ENCODE measurements at places on chromosomes 4 and X.
A peak's percentile ranks its signal among the peaks of the same experiment; 100 is the strongest.

DNA sequence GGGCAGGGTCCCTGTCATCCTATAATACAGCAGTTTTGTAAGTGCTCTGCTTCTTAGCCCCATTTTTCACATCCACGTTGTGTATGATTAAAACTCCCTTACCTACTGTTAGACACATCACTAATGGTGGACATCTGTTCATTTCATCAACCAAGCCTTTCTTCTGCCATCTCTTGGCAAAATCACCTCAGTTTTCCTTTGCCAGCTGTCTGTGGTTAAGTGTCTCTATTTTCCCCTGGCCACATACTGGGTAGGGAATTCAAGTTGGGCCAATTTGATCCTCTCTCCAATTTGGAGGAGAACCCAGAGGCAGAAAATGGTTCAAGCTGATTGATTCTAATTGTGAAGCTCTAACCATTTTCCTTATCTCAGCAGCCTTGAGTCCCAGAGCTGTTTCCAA is 436.1 kb downstream of the PCDH7 start:
- DNase-seq: no peak

GRCh38 chrX:74421740-74422352 is 553 bp downstream of the SLC16A2 start:
- DNase-seq: no peak

DNA sequence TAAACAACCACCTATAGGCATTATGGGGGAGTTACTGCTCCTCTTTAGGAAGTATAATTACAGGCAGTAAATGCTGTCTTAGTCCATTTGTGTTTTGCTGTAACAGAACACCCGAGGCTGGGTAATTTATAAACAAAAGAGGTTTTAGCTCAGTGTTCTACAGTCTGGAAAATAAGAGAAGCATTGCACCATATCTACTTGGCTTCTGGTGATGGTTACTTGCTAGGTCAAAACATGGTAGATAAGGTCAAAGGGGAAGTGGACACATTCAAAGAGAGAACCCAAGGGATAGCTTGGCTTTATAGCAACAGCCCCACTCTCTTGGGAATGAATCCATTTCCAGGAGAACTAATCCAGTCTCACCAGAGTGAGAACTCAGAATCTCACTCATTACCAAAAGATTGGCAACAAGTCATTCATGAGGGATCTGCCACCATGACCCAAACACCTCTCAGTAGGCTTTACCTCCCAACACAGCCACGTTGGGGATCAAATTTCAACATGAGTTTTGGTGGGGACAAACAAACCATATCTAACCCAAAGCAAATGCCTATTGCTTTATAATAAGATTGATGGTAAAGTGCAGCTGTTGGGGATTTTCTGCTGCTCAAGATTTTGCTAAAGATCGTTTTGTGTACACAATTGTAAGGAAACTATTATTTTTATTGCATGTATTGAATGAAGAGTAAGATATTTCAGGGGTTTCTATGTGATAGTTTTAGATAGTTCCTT is 32.6 kb downstream of the STAG2 start:
- no peak for DNase-seq

DNA sequence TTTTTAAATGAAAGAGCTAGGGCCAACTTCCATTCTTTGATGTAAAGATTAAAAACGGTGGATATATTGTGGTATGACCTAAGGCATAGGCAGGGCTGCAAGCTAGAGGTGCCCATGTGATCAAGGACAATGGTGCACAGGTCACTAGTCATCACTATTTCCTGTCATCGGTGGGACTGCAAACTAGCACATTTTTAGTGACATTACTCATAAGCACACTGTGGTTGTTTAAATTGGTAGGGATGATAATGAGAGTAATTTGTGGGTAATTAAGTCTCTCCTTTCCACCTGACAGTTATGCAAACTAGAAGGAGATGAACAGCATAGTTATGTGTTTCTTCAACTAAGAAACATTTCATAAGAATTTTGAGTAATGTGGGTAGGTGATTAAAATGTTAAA is 85.4 kb downstream of the GPRIN3 start:
- no peak for DNase-seq

DNA sequence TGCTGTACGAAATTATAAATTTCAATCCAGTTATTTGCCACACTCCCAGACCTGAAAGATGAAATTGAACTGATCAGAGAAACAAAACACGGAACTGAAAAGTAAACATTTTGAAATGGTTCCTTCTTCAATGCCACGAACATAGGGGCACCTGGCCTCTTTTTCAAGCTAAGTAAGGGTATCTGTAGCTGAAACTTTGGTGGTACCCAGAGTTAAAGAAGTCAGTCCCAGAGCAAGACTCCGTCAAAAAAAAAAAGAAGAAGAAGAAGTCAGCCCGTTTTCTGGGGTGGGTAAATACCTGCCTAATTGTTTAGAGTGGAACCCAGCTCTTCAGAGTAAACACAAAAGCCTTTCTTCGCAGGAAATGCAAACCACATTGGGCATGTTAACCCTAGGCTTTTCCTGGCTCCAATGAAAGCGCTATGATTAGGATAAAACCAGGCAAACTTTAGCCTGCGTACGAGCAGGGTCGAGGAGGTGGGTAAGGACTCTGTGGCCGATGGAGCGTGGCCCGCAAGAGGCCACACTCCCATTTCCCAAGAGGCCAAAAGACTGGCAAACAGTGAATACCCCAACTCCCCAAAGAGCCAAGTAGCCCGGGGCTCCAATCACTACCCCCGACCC is 1.3 kb downstream of the ANTXR2 start:
- DNase-seq: no peak

DNA sequence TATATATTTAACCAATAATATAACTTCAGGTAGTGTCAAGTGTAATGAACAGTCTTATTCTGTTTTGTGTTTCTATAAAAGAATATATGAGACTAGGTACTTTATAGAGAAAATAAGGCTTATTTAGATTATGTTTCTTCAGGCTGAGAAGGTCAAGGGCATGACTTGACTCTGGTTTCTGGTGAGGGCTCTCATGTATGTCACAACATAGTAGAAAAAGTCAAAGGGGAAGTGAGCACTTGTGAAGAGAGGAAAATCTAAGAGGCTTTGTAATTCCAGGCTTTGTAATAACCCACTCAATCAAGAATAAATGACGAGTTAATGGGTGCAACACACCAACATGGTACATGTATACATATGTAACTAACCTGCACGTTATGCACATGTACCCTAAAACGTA is 27.6 kb downstream of the PRR32 start:
- no peak for DNase-seq

GRCh38 chr4:154164931-154165839 is 326.4 kb downstream of the DCHS2 start:
- no peak for DNase-seq

DNA sequence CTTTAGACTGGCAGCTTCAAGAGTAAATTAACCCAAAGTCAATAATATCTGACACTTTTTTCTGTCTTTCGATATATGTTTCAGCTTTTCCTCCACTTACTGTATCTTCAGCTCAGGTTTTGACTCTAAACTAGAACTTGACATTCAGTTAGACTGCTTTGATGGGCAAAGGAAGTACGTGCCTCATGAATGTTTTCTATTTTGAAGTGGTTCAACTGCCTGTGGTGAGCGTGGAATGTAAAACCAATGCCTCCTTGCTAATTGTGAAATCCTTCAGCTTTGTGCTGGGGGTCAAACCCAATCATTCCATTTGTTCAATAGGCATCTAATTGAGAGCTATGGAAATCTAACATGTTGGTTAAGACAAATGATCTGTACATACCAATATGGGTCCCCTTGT is 857.0 kb upstream of the HTR2C start:
- no peak for DNase-seq

DNA sequence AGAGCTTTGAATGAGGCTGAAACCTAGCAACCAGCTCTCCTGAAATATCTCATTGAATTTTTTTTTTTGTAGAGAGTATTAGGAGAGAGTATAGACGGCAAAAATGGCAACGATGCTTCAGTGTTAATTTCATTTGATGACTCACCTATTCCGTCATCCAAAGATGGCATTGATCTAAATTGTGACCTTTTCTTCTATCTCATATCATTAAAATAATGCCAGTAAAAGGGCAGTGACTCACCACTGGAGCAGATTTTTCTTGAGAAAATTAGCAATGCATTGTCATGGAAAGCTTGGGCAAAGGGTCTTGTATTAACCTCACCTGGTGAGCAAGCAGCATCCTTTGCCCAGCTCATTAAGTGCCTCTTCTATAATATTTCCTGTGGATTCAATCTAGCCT is 19.6 kb downstream of the VMA21 start:
- DNase-seq: no peak

- no peak for DNase-seq
Observed at GRCh38 chrX:65750674-65751469, 83.4 kb downstream of the MSN start.

- DNase-seq: no peak
Observed at GRCh38 chr4:26884486-26884988, 23.9 kb downstream of the STIM2 start.

DNA sequence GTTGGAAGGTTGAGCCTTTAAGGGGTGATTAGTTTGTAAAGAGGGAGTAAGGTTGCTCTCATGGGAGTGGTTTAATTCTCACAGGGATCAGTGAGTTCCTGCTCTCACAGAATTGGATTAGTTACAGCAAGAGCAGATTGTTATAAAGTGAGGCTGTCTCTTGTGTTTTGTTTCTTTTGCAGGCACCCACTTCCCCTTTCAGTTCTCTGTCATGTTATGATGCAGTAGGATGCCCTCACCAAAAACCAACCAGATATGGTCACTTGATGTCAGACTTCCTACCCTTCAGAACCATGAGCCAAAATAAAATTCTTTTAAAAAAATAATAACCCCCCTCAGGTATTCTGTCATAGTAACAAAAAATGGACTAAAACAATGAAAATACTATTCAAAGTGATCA is 19.9 kb upstream of the IGSF1 start:
- DNase-seq: no peak

DNA sequence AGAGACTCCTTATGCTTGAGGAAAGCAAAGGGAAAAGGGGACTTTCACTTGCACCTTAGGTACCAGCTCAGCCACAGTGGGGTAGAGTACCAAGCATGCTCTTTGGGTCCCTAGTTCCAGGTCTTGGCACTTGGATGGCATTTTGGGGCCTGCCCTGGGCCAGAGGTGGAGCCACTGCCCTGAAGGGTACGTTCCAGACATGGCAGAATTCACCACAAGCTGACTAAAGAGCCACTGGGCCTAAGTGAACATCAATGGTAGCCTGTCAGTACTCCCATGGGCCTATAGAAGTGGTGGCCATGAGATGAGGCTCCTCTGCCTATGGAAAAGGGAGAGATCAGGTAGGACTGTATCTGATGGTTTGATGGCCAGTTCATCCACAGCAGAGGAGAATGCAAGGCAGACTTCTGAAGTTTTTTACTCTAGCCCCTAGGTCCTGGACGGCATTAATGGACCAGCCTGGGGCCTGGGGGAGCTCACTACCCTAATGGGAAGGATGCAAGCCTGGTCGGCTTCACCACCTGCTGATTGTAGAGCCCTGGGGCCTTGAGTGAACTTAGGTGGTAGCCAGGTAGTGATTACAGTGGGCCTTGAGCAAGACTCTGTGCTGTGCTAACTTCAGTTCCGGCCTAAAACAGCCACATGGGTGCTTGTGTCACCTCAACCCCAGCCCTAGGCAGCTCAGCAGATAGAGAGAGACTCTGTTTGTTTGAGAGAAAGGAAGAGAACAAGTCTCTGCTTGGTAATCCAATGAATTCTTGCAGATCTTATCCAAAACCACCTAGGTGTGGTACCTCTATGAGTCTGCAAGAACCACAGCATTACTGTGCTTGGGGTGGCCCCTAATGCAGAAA is 19.8 kb upstream of the HSFX4 start:
- no peak for DNase-seq

DNA sequence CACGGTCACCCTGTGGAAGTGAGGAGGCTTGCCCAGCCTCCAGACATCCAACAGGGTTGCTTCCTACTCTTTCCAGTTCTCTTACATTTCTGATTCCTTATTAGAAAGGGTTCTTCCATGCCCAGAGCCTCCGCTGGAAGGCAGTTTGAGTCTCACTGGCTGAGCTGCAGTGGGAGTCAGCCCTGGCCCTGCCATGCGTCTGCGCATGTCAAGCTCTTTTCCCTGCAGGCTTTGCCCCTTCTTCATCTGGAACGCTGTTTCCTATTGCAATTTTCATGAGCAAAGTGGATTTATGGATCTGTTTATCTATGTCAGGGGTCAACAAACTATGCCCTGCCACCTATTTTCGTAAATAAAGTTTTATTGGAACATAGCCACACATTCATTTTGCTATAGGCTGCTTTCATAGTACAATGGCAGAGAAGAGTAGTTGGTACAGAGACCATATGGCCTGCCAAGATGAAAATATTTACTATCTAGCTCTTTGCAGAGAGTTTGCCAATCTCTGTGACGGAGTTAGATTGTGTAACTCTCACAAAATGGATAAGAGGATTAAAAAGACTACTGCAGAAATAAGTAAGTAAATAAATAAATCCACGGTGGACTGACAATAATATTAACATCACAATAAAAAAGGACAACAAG is 3.9 kb upstream of the CHRNA9 start:
- DNase-seq: no peak

- no peak for DNase-seq
Observed at GRCh38 chr4:82761229-82761628, 37.4 kb downstream of the SCD5 start.

- no peak for DNase-seq
Observed at GRCh38 chrX:133859860-133860259, 125.5 kb downstream of the GPC3 start.

GRCh38 chrX:71111141-71111843 is at the start of gene IL2RG:
Gene IL2RG, minus strand, starts transcription at chrX:71111577. Its CDS starts 38 bp downstream, at chrX:71111539.
- peak; percentile 72 for DNase-seq

- no peak for DNase-seq
Observed at GRCh38 chr4:5082376-5082775, 31.1 kb downstream of the STK32B start.

DNA sequence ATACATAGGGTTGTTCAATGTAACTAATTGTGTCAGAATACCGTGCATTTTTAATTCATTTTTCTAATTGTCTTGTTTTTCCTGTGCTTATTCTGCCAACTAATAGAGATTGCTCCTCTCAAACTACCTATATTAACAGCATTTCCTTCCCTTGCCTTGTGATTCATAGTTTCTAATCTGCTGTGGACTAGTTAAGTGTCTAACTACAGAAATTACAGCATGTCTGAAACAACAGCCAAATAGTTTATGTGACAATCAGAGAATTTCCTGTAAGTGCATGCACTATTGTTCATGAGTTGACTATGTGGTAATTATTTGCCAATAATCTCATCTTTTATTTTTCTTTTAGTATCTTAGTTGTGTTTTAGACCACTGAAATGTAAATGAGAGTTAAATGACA is 4.1 kb upstream of the SEC24B start:
- DNase-seq: no peak

- DNase-seq: no peak
Observed at GRCh38 chr4:69970071-69970470, 4.5 kb upstream of the CSN2 start.

GRCh38 chr4:39730072-39730471 is 32.1 kb downstream of the UBE2K start:
- DNase-seq: no peak

DNA sequence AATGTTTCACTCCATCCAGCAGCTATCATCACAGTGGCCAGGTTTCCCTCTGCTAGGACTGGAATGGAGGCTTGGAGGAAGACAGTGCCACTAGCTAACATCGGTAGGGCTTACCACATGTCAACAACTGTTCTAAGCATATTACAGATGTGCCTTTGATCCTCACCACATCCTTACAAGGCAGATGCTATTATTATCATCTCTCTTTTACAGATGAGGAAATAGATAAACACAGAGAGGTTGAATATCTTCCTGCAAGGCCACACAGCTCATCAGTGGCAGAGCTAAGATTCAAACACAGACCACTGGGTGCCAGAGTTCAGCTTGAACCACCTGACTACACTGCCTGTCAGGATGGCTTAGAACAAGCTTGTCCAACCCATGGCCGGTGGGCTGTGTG is 47.4 kb downstream of the MAMLD1 start:
- no peak for DNase-seq

- DNase-seq: no peak
Observed at GRCh38 chr4:164378361-164378760, 375.6 kb upstream of the SMIM31 start.

Data from activated T-helper 1 cell treated with anti-CD3 and anti-CD28 coated beads, Interleukin-2, amount 50 U/mL, for 16 hours (primary cell).